ENCODE measurements at places on chromosomes 12 and 14. TPM values are rescaled to one million over a fixed set of nuclear protein-coding genes. Genes with fewer than 3 reads are reported as not detected.

The CDK2 gene
- total RNA-seq = 22.6 TPM

The ABCC9 gene
- total RNA-seq = 11.6 TPM

The TTC7B gene
- 14.6 TPM for total RNA-seq

The ANKRD9 gene
- total RNA-seq = 20.0 TPM

GRCh38 chr12:77161944-77162343 lies 96.6 kb upstream of the E2F7 start:
- no peak for DNase-seq

DNA sequence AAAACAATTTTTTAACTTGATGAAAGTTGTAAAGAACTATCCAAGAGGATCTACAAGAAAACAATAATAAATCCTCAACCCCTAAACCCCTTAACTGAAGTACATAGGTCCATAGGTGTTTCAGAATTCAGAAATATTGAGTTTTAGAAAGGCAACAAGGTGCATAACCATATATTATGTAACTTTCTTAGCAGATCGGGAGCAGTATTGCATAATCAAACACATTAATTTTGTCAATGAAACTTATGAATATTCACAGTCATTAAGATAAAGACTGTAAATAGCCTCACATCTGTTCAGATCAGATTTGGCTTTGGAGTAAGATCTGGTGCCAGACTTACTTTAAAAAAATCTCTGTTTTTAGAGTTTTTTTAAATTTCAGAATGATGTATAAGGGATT lies 647.1 kb upstream of the FLRT2 start:
- no peak for DNase-seq

- no peak for DNase-seq
Observed at GRCh38 chr12:13177373-13177772, 19.2 kb upstream of the EMP1 start.

DNA sequence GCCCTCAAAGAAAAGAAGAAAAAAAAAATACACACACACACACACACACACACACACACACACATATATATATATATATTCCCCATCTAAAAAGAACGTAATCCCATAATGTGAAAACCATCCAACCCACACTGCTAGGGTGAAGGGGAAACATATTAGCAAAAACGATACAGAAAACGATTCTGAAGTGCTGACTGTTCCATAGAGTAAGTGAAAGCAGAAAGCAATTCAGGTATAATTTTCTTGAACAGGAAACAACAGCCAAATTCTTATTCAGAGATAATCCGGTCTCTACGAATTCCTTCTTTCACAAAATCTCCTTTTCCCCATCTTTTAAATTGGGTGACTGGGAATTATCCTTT lies 393.5 kb downstream of the NOVA1 start:
- no peak for DNase-seq

- DNase-seq = no peak
Observed at GRCh38 chr12:12336049-12336411, 14.0 kb downstream of the MANSC1 start.

- no peak for DNase-seq
Observed at GRCh38 chr14:40268236-40268635, 836.0 kb upstream of the FBXO33 start.

GRCh38 chr14:59254911-59255545 lies 66.6 kb downstream of the DAAM1 start:
- no peak for DNase-seq

Data from esophagus squamous epithelium (tissue), 5 donors.